Occipital lobe (tissue), 3 donors: ENCODE measurements at places on chromosomes 7 and 10.

- no peak for DNase-seq
These were observed 36.6 kb upstream of the CCAR1 start for GRCh38 chr10:68684413-68684812.

DNA sequence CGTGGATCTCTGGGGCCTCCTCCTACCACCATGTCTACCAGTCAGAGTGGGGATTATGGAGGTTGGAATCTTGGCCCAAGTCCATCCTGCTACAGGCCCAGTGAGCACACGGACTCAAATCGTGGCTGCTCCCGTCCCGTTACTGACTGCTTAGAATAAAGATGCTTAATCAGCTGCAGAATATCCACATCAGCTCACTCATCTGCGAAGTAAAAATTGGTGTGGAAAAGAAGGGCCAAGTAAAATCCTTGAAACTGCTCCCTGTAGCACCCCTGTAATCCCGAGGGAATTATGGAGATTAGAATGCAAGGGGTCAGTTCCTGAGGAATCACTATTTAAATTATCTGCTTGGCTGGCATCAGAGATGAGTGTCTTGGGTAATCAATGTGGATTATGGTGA lies 13.0 kb upstream of the HTR5A start:
- DNase-seq: no peak

DNA sequence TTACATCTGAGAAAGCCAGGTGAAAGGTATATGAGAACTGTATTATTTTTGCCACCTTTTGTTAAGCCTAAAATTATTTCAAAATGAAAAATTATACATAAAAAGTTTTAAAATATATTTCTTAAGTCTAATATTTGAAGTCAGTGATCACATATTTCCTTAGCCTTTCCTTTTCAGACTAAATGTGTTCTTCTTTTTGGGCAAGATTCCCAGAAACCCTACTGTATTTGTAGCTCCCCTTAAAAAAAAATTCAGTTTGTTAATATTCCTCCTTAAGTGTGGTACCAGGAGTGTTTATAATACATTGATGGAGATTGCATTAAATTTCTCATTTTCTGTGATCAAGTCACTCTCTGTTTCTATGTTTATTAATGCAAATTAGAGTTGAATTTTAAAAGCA lies 22.8 kb downstream of the DNAJC1 start:
- no peak for DNase-seq

DNA sequence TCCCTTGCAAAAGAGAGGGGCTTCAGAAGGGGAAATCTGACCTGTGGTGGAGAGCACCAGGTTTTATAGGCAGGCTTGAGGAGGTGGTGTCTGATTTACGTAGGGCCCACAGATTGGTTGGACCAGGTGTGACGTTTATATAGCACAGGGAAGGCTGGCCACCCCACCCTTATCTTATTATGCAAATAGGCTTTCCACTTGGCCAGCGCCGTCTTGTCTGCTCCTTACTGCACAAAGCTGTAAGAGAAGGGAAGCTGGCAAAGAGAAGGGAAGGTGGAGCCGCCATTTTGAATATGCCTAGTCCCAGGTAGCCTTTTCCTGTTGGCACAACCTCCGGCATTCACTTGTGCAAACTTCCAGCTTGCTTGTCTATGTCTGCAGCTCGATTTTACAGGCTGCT lies 221.4 kb downstream of the GATA3 start:
- DNase-seq: no peak

- DNase-seq: no peak
These were observed 57.6 kb downstream of the MEOX2 start for GRCh38 chr7:15628876-15629275.

DNA sequence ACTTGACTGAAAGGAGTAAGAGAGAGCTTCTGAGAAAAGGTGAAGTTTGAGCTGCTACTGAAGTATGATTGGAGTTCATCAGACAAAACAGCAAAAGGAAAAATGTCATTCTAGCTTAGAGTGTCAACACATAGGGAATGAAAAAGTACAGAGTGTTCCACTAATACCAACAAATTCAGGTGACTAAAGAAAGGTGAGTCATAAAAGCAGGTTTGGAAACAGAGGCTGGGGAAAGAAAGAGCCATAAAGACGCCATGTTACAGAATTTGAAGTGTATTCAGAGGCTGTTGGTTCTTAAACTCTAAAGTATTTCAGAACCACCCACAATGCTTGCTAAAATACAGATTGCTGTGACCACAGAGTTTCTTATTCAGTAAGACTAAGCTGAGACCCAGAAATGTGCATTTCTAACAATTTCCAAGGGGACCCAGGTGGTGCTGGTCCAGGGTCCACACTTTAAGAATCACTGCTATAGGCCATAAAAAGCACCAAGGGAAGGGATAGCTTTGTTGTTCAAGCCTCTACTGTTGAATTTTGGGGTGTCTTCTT lies 143.1 kb downstream of the ELAPOR2 start:
- no peak for DNase-seq

DNA sequence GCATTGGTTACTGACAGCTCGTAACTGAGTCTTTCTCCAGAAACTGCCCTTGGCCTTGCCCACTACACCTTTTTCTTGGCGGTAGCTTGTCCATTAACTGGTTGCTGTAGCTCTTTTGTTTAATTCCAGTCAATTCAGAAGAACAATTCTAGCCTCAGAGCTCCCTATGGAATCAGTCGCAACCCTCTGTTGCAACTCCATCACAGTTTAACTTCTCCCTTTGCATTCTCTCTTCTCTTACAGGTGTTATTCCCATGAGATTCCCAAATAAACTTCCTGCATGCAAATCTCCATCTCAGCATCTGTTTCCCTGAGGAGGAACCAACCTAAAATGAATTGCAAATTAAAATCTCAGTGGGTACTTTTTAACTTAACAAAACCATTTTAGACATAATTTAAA lies 28.4 kb upstream of the TMEM26 start:
- no peak for DNase-seq

GRCh38 chr7:36522453-36523007 lies 132.9 kb downstream of the ANLN start:
- no peak for DNase-seq

DNA sequence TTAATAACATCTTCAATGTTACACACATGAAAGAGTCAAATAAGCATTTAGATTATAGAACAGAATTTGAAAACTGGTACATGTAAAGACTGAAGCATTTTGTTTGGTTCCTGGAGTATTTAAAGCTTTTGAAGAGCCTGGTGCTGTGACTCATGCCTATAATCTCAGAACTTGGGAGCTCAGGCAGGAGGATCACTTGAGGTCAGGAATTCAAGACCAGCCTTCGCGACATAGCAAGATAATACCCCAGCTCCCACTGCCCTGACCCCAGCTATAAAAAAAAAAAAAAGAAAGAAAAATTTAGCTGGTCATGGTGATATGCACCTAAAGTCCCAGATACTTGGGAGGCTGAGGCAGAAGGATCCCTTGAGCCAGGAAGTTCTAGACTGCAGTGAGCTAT lies 87.8 kb downstream of the HDAC9 start:
- DNase-seq: no peak
